ENCODE measurements at places on chromosomes 13 and 19.

- no peak for DNase-seq
These were observed 121.1 kb downstream of the IRS2 start for GRCh38 chr13:109665240-109665639.

GRCh38 chr19:40251244-40251643, 24.8 kb upstream of the CCNP start:
- DNase-seq = no peak

- DNase-seq = no peak
These were observed 87.8 kb upstream of the KLF5 start for GRCh38 chr13:72970956-72971355.

DNA sequence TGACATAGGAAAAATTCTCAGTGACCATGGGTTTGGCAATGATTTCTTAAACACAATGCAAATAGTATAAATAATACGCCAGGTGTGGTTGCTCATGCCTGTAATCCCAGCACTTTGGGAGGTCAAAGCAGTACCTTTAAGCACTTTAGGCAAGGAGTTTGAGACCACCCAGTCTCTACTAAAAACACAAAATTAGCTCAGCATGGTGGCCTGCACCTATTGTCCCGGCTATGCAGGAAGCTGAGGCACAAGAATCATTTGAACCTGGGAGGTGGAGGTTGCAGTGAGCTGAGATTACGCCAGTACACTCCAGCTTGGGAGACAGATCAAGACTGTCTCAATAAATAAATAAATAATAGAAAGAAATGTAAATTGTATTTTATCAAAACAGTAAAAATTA, 356.5 kb upstream of the SLITRK6 start:
- DNase-seq = no peak

DNA sequence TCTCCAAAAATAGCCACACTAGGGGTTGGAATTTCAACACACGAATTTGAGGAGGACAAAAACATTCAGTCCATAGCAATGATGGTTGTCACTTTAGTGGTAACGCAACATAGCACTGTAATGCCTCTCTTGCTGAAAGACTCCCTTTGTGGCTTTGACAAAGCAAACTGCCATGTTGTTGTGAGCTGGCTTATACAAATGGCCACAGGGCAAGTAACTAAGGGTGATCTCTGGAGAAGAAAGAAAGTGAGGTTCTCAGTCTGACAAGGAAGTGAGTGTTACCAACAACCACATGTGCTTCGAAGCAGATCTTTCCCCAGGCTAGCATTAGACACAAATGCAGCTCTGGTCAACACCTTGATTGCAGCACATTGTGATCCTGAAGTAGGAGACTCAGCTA, 79.1 kb upstream of the PCDH17 start:
- DNase-seq = no peak

DNA sequence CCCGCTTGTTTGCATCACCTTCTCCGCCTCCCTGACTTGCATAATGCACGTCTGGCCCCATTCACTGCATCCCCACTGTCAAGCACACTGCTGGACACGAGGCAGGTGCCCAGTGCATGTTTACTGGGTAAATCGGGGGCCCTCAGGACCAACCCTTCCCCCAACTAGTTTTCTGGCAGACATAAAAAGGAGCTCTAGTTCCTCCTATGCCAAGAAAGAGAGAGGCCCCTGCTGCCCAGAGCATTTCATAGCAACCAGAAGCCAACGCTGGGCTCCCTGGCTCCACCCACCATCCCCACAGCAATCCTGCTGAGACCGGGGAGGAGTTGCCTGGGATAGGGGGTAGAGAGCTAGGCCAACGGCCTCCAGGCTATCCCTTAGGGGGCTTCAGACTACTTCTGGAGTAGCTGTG, 23.2 kb downstream of the ANKRD27 start:
- DNase-seq = no peak

- DNase-seq = no peak
These were observed 89.7 kb upstream of the TRPC4 start for GRCh38 chr13:37959284-37959683.

- DNase-seq = no peak
These were observed 15.2 kb downstream of the ZNF331 start for GRCh38 chr19:53553156-53553555.

- peak; percentile 76 for DNase-seq
These were observed 4.5 kb upstream of the SHISA7 start for GRCh38 chr19:55447421-55448174.

GRCh38 chr19:20969898-20970297, 46.8 kb downstream of the ZNF85 start:
- no peak for DNase-seq

GRCh38 chr19:17522988-17523872, 11.8 kb downstream of the PGLS start:
- no peak for DNase-seq

- DNase-seq = no peak
These were observed 11.4 kb downstream of the ZIC2 start for GRCh38 chr13:99992949-99993351.
